ENCODE measurements at places on chromosomes 1 and 21.

DNA sequence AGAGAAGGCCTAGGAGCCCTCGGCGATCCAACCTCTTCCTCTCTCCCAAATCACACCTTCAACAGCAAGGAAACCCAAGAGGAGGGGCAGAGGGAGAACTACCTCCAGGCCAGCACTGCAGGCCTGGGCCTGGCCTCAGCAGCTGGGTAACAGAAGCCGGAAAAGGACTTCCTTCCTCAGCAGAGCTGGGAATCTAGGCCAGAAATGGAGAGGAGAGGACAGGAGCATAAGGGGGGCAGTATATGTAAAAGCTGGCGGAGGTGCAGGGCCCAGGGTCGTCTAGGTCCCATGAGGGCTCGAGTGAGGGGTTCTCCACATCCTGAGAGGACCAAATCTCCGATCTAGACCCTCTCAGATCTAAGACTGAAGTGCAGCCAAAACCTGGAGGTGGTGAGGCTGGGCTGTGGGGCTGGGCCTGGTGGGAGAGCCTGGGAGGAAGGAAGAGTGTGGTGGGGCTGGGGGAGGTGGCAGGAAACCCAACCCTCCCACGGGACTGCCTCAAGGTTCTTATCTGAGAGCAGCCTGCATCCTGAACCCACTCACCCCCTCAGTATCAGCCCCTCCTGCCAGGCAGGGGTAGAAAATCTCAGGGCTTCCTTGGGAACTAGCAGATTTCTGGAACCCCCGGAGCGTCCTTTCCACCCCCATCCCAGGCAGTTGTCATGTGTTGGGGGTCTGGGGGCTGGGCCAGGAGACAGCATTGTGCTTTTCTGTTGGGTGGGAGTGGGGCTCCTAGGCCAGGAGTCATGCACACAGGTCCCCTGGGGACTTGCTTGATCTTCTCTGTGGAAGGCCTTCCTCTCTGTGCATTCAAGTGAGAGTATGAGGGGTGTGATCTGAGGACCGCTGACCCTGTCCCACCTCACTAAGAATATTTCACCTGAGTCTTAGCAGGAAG lies 33.0 kb downstream of the PIK3C2B start:
- DNase-seq: no peak

DNA sequence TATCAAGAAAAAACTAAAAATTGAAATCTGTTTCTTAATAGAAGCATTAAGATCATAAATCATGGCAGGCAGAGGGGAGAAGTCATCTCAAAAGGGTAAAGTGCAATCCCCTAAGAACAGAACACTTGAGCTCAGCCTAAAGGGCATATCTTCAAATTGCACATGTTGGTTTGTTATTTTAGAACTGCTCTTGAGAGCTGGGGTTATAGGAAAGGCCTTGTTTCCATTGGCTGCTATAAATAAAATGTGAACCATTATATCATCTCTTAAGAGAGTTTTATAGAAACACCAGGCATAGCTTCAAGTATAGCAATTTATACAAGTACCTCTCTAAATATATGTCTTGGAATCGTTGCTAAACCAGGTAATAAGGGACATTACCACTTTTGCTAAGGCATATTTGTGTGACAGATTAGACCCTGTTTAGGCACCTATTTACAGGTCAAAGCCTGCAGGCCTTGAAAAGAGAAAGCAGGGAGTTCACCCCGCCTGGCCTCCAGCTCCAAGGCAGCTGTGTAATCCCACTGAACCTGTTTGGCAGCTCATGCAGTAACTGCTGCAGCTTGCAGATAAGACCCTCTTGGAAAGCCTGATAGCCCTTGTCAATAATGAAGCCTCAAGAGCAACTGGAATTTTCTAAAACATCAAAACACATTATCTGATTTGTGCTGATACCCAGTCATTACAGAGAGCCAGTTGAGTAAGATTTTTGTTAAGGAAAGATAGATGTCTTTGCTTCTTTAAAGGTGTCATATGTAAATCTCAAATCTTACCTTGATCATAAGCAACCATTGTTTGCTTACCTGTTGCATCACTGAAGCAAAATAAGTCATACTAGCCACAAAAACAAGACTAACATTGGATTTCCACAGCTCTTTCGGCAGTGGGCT lies 24.2 kb upstream of the SYDE2 start:
- DNase-seq: no peak

- DNase-seq: no peak
Measured at GRCh38 chr1:30160999-30161689, 562.2 kb downstream of the MATN1 start.

DNA sequence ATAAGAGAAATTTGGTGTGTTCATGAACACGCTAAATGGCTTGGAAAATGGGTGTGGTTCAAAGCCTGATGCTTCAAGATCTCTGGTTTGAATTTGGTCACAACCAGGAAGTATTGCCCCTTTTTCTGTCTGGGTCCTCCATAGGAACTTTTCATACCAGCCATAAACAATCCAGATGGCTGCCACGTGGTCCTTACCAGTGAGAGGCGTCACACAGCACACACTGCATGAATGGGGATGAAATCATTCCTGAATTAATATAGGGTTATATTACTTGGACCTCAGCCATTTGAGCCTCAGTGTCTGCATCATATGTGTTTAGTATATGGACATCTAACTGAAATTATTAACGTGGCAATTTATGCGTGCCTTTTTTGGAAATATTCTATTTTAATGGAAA lies 64.0 kb downstream of the PRRX1 start:
- peak; percentile 70 for DNase-seq

- DNase-seq: peak; percentile 98
Measured at GRCh38 chr1:163875200-163875926, 553.6 kb downstream of the NUF2 start.

GRCh38 chr1:78072216-78072615 lies 26.4 kb downstream of the GIPC2 start:
- DNase-seq: peak; percentile 47

DNA sequence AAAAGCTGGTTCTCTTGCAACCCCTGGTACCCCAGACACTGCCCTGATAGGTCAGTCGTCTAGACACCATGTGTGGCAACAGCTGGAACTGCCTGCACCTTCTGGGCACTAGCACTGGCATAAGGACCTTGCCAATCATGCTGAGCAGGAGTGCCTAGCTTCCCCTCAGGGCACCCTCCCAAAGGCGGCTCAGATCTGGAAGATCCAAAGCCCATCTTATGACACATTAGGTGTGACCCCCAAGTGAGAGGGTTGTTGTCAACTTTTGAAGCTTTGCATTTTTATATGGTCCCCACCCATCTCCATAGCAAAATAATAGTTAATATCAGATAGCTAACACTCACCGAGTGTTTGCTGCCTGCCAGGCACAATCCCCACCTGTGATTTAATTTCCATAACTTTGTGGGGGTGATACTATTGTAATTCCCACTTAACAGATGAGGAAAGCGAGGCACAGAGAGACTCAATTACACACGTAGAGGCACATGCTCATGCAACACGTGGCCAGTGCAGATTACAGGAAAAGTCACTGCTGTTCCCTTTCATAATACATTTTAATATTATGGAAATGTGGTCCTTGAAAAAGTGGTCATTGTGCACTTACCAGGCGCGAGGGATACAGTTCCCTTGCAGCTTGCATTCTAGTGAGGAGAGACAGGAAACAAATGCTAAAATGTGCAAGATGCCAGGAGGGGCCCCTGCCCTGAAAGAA lies 25.8 kb downstream of the EXOC8 start:
- DNase-seq: no peak

- DNase-seq: no peak
Measured at GRCh38 chr1:194225821-194226220, 1039.4 kb upstream of the B3GALT2 start.

DNA sequence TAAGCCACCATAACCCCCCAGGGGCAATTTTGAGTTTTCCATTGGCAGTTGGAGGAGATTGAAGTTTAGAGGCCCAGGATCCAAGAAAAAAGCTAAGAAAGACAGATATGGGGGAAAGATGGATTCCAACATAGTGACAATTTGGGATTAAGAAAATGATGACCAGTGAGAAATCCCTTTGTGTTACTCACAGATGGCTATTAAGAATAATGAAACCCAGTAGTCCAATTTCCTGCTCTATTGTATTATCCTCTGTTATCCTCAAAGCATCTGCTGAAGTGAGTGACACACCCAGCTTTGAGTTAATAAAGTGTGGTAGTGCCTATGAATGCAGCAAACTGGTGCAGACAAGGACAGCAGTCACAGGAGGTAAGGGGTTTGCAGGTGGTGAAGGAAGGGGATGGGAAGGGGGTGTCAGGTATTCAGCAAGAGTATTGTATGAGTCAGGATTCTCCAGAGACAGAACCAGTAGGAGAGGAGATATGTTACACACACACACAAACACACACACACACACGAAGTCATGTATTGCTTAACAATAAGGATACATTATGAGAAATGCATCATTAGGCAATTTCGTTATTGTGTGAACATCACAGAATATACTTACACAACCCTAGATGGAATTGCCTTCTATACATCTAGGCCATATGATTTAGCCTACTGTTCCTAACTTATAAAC lies 112.4 kb upstream of the VANGL1 start:
- DNase-seq: no peak
